ENCODE measurements at places on chromosomes 12 and 14.

DNA sequence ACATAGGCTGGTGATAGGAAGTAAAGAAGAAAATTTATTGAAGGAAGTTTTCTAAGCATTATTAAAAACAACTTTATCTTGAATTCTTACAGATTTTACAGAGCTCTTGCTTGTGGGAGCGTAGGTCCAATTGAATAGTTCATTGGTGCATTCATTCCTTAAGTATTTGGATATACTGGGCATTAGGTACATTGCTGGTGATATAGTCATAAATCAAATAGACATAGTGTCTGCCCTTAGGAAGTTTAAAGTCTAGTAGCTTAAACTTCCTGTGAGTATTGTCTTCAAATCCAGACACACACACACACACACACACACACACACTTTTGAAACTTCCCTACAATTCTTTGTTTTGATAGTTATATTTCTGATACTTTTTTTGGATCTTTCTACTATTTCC lies 226.7 kb downstream of the FUT8 start:
- peaks cover 33% of the 10 kb centered on the region for H3K4me1 ChIP-seq
- H3K27me3 ChIP-seq, result no peaks in the 10 kb centered on the region
- H3K36me3 ChIP-seq, result peaks cover 64% of the 10 kb centered on the region

GRCh38 chr14:32991691-32992090 lies 53.0 kb downstream of the NPAS3 start:
- DNase-seq, result no peak
- no peak overlapping the region for H3K27ac ChIP-seq
- no peaks in the 10 kb centered on the region for H3K4me1 ChIP-seq

DNA sequence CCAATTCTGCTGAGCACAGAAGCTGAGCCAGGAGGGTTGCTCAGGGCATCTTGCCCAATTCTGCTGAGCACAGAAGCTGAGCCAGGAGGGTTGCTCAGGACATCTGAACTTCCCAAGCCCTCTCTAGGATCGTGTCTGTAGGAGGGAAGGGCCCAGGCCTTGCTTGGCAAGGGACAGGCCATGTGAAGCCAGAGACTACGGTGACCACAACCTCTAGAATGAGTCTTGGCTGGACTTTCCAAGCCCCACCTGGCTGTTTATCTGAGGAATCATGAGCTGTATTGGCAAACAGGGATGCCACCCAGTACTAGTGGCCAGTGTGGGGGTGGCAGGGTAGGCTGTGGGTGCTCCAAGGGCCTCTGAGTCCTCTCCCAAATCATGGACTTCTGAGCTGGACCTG lies 7.7 kb upstream of the SERPINA6 start:
- H3K27me3 ChIP-seq, result peaks cover 23% of the 10 kb centered on the region
- H3K4me1 ChIP-seq, result no peaks in the 10 kb centered on the region
- no peaks in the 10 kb centered on the region for H3K36me3 ChIP-seq
- no peak for DNase-seq
- H3K27ac ChIP-seq, result no peak overlapping the region
- no peak overlapping the region for H3K4me3 ChIP-seq

- peaks cover 1% of the 10 kb centered on the region for H3K4me1 ChIP-seq
- no peaks in the 10 kb centered on the region for H3K36me3 ChIP-seq
- H3K4me3 ChIP-seq, result no peak overlapping the region
- no peak overlapping the region for H3K27ac ChIP-seq
- H3K27me3 ChIP-seq, result peaks cover 15% of the 10 kb centered on the region
- DNase-seq, result no peak
These were observed 117.2 kb upstream of the PMCH start for GRCh38 chr12:102314821-102315220.

- no peak overlapping the region for H3K27ac ChIP-seq
- no peak for DNase-seq
- no peaks in the 10 kb centered on the region for H3K4me1 ChIP-seq
These were observed 1276.4 kb downstream of the SLC16A7 start for GRCh38 chr12:60872219-60872618.

GRCh38 chr14:91235841-91236240 lies 8.7 kb downstream of the GPR68 start:
- no peak overlapping the region for H3K4me3 ChIP-seq
- peaks cover 55% of the 10 kb centered on the region for H3K4me1 ChIP-seq
- no peak for DNase-seq
- H3K27ac ChIP-seq, result no peak overlapping the region
- H3K36me3 ChIP-seq, result peaks cover 77% of the 10 kb centered on the region

- DNase-seq, result no peak
- no peak overlapping the region for H3K4me3 ChIP-seq
- no peaks in the 10 kb centered on the region for H3K27me3 ChIP-seq
- peaks cover 1% of the 10 kb centered on the region for H3K36me3 ChIP-seq
- no peaks in the 10 kb centered on the region for H3K4me1 ChIP-seq
These were observed 28.2 kb upstream of the CPSF6 start for GRCh38 chr12:69211160-69211559.

DNA sequence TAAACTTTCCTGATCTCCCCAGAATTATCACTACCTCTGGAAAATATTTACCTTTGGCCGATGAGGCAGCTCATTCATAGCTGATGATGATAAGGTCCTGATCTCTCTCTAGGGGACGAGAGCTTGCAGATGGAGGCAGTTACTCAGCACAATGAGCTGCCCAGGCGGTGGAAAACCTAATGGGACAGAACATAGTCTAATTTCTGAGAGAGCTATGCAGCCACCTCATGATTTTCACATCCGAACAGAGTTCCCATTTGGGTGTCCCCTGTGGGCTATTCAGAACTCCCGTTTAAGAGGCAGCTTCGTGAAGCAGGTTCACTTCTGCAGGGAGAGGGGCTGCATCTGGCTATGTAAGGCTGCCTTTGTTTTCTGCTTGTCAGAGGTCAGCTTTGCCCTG lies 724.6 kb upstream of the TMEM132C start:
- no peak for DNase-seq
- H3K27me3 ChIP-seq, result no peaks in the 10 kb centered on the region
- H3K4me1 ChIP-seq, result no peaks in the 10 kb centered on the region
- no peaks in the 10 kb centered on the region for H3K36me3 ChIP-seq

DNA sequence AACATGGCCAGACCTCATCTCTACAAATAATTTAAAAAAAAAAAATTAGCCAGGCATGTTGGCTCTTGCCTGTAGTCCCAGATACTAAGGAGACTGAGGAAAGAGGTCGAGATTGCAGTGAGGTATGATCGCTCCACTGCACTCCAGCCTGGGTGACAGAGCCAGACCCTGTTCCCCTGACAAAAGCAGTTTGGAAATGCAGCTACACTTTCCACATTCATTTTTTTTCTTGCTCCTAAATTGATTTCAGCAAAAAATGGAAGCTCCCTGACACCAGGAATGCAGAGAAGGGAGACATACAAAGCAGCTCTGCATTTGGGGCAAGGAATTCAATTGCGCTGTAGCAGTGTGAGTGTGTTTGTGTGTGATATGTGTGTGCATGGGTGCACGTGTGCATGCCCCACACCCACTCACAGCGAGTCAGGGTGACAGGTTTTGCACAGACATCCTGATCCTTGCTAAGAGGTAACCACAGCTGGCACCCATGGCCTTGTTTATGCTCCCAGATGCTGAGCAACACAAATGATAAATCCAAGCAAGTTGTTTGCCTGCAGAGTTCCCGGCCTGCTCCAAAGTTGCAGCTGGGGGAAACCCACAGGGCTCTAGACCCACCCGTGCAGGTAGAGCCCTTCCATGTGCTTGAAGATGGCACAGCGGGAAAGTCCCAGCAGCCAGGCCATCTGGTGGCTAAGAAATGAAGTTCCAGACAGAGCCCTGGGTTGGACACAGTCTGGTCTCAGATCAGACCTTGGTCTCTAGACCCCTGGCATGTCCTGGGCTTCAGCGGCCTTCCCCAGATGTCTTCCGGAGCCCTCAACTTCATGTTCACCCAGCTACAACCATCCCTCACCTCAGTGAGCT lies 25.9 kb upstream of the BDKRB2 start:
- no peak overlapping the region for H3K27ac ChIP-seq
- H3K4me1 ChIP-seq, result no peaks in the 10 kb centered on the region
- peaks cover 3% of the 10 kb centered on the region for H3K27me3 ChIP-seq
- DNase-seq, result no peak

DNA sequence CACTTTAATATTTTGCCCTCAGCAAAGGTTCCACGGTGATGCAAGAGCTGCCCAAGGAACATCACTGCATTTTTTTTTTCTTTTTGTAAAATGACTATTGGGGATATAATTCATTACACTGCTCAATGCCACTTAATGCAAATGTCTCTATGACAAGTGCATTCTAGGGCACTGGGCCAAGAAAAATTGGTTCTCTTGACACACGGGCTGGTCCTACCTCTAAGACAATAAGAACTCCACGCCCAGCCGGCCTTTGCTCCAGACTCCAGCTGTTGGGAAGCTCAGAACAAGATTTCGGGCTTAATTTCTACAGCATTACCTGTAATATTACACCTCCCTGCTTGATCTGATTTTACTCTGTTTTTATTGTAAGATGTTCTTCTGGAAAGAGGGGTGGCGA lies 48.8 kb upstream of the VRK1 start:
- H3K27me3 ChIP-seq, result peaks cover 30% of the 10 kb centered on the region
- no peak overlapping the region for H3K27ac ChIP-seq
- no peaks in the 10 kb centered on the region for H3K36me3 ChIP-seq
- DNase-seq, result no peak
- no peaks in the 10 kb centered on the region for H3K4me1 ChIP-seq

DNA sequence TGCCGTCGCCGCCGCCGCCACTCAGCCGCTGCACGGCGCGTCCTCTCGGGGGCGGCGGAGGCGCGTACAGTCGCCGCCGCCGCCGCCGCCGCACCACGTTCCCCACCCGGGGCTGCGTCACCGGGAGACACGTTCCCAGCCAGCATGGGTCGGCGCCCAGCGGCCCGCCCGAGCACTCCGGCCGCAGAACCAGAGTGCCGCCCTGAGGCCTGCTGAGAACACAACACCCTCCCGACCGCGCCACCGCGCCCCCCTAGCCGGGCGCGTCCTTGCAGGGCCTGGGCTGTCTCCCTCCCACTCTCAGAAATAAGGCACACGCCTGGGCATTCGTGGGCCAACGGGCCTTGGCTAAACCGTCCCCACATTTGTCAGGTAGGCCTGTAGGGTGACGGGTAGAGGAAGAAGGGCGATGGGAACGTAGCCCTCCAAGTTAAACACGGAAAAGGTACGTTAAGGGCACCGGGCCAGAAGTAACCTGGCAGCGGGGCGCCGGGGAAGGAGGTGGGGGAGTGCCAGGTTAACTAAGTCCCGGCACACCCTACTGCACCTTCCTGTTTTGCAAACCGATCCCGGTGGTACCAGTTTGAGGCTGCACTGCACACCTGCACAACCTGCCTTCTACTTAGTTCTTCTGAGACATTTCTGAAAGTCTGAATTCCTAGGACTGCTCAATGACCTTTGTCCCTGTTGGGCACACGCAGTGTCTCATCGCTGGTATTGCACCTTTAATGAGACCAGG lies at the start of gene MAP4K5:
TSS of gene MAP4K5 (minus strand) at position 68 of the 739 bp plus-strand sequence. CDS start 520 bp downstream, outside the sequence.
- H3K4me1 ChIP-seq, result peaks cover 31% of the 10 kb centered on the region
- H3K27ac ChIP-seq, result peak within 1 kb of the TSS; percentile 88
- H3K27me3 ChIP-seq, result no peaks in the 10 kb centered on the region
- peak; percentile 91 for DNase-seq
- H3K4me3 ChIP-seq, result peak within 1 kb of the TSS; percentile 92
- peaks cover 5% of the 10 kb centered on the region for H3K36me3 ChIP-seq

GRCh38 chr12:93245543-93245942 lies 132.2 kb upstream of the NUDT4 start:
- H3K27me3 ChIP-seq, result no peaks in the 10 kb centered on the region
- peak overlapping the region; percentile 83 for H3K4me3 ChIP-seq
- H3K36me3 ChIP-seq, result peaks cover 3% of the 10 kb centered on the region
- DNase-seq, result peak; percentile 63
- peak overlapping the region; percentile 96 for H3K27ac ChIP-seq

DNA sequence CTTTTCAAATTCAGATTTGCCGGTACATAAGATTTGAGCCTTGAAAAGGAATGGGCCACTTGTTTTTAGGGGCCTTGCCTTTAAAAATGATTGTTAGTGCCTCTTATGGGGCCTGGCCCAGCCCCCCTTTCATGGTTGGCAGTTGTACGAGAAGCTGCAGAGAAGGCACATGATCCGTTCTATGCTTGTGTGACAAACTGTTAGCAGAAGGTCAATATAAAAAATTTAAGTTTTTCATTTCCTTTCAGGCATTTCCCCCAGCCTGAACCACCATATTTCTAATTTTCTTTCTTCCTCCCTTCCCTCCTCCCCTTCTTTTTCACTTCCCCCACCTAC lies 119.1 kb downstream of the PLXNC1 start:
- H3K4me3 ChIP-seq, result no peak overlapping the region
- no peak for DNase-seq
- no peak overlapping the region for H3K27ac ChIP-seq
- H3K27me3 ChIP-seq, result no peaks in the 10 kb centered on the region
- H3K4me1 ChIP-seq, result peaks cover 44% of the 10 kb centered on the region
- H3K36me3 ChIP-seq, result peaks cover 69% of the 10 kb centered on the region

DNA sequence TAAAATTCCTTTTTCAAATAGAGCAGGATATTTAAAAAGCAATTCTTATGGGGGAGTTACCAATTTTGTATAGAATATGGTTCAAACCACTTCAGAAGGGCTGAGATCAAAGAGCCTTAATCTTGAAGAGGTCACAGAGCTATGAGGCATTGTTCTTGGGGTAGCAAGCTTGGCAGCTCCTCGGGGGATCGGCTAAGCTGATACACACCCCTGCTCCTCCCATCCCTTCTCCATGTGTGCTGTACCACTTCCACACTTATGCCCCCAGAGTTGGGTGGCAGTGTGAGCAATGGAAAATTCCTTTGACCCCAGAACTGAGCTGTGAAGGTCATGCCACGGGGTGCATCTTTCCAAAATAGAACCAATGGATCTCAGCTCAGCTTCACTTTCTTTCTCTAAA lies 15.0 kb upstream of the TMEM30B start:
- H3K27ac ChIP-seq, result peak overlapping the region; percentile 50
- no peak for DNase-seq
- H3K27me3 ChIP-seq, result no peaks in the 10 kb centered on the region
- H3K4me1 ChIP-seq, result peaks cover 35% of the 10 kb centered on the region

- H3K27me3 ChIP-seq, result peaks cover 5% of the 10 kb centered on the region
- H3K4me1 ChIP-seq, result no peaks in the 10 kb centered on the region
- H3K27ac ChIP-seq, result no peak overlapping the region
- H3K4me3 ChIP-seq, result no peak overlapping the region
- no peaks in the 10 kb centered on the region for H3K36me3 ChIP-seq
These were observed 142.6 kb upstream of the CPSF6 start for GRCh38 chr12:69096669-69097335.

DNA sequence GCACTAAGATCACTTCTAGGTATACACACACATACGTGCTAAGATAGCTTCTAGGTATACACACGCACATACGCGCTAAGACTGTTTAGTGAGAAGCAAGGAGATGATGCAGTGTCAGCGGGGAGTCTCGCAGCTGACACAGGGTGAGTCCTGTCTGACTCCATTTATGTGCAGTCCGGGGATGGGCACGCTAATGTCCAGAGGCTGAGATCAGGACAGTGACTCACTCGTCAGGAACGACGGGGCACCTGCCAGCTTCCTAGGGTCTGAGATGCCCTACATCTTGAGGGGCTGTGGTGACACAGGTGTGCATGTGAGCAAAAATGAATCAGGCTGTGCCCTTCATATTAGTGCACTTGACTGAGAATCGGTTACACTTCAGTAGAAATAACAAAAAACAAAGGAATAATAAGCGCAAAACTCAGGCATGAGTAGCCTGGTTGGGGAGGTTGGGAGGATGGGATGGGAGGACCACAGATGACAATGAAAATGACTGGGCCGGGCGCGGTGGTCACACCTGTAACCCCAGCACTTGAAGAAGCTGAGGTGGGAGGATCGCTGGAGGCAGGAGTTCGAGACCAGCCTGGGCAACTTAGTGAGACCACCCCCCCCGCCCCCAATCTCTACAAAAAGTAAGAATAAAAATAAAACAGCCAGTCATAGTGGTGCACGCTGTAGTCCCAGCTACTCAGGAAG lies 29.1 kb upstream of the ULK1 start:
- peaks cover 2% of the 10 kb centered on the region for H3K4me1 ChIP-seq
- DNase-seq, result no peak
- H3K27ac ChIP-seq, result no peak overlapping the region
- no peaks in the 10 kb centered on the region for H3K36me3 ChIP-seq
- no peak overlapping the region for H3K4me3 ChIP-seq
